ENCODE measurements at places on chromosomes 1 and 21.

GRCh38 chr1:231512147-231512698, 16.2 kb upstream of the TSNAX start:
- DNase-seq = no peak

DNA sequence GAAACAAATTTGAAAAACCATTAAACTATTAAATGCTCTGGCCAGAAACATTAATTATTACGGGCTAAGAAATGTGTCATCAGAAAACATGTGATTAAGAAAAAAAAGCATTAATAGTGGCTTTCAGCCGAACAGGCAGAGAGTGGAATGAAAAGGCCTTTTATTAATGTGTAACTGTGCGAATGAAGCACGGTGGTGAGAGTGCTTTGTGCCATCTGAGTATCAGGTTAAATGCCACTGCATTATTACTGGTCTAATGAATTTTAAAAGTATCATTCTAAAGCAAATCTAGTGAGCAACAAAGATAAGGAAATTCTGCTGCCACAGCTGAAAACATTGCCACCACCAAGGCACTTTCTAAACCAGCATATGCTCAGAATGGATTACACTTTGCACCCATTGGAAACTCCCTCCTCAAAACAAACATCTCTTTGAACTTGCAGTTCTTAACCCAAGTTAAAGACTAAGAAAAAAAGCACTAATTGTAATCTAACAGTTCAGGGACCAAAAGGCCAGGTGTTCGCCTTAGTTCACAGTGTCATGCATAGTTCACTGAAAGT, 30.0 kb upstream of the SSX2IP start:
- DNase-seq = no peak

DNA sequence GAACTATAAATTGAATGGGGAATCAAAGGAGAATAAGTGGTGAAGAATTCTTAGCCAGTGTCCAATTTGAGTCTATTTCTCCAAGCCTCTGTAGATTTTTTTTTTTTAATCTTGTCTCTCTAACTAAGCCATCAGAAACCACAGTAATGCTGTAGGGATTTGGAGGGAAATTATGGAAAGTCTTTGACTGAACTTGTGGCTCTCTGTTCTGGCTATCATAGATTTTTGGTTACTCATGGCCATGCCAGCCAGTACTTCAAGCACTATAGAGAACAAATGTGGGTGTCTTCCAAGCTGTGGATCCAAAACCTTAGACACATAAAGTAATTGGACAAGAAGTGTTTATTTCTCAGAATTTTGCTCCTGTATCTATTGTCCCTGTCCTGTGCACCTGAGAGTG, 147.9 kb downstream of the LRRC40 start:
- no peak for DNase-seq

DNA sequence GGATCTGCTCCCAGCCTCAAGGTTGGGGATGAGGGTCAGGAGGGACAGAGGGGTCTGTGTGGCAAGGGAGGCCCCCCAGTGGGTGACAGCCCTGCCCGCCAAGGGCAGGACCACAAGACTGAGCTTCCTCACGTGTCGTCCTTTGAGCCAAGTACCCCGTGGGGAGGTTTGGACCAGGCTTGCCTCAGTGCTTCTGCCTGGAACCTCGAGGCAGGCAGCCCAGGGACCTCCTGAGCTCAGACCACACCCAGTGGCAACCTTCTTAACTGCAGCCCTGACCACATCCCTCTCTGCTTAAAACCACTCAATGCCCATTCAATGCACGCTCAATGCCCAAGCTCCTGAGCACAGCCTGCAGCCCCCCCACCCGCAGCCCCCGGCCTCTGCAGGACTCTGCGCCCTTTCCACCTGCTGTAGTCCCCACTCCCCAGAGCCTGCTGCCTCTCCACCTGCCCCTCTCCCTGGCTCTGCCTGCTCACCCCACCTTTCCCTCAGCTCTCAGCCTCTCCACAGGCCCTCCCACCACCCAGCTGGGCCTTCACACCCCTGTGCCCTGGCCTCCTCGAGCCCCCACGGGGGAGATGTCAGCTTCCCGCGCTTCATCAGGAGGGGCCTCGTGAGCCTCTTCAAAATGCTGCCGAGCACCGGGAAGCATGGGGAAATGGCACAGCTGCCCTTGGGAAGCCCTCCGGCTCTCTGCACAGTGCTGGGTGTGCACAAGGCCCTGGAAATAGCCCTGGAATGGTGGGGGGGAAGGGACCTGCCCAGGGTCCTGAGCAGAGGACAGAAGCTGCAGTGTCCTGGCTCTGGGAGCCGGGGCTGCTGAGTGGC, 129.3 kb upstream of the VAMP3 start:
- DNase-seq = no peak

GRCh38 chr1:181630838-181631237, 147.5 kb downstream of the CACNA1E start:
- no peak for DNase-seq

DNA sequence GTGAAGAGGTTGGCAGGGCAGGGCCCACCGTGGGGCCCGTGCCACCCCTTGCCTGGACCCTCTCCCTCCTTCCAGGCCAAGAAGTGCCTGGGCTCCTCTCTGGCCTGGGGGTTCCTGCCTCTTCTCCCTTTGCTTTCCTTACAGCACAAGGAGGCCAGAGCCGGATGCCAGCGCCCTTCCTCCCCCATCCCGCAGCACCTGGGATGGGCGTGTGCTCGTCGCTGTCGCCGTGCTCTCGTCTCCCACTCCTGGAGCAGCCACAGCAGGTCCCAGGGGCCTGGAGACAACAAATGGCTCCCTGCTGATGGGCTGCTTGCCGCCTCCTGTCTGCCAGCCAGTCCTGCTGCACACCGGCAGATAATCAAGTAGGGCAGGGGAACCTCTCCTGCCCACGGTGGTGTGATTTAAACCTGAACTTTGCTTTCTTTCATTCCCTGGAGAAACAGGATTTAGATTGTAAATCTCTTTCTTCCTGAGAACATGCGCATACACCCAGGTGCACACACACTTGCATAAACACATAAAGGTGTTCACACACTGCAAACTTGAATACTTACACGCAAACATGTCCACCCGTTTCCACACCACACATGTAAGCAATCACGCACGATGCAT, 50.8 kb upstream of the POU3F1 start:
- DNase-seq = no peak

- DNase-seq = no peak
Observed at GRCh38 chr1:201032408-201032807, 8.9 kb upstream of the KIF21B start.

GRCh38 chr1:51955797-51956527, 34.5 kb downstream of the RAB3B start:
- no peak for DNase-seq

GRCh38 chr1:156078728-156079127, 3.5 kb downstream of the MEX3A start:
- DNase-seq = no peak

DNA sequence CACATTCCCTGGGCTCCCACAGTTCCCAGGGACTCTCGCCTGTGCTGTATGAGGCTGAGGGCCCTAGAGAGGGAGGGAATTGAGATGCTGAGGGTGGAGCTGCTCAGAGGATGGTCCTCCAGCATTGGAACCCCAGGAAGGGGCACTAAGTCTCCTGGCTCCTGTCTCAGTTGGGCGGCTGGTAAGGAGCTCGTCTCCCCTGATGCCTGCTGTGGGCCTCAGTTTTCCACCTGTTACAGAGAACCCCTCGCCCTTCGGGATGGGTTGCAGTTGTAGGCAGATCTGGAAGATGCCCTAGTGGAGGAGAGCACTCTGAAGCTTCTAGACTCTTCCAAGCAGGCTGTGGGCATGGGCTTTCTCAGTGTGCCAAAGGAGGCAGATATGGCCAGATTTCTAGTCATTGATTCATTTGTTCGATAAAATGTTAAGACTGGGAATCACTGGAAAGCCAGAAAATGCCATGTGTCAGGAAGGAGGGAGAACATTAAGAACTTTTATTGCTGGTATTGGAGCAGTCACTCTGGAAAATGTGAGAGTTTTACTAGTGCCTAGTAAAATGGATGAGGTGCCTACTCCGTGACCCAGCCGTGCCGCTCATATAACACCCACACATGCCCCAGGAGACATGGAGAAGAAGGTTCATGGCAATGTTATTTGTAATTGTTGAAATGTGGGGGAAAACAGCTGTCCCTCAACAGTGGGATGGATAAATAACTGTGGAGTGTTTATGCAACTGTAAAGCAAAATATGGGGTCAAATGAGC, 828 bp upstream of the MYBPH start:
- DNase-seq = peak; percentile 27

- no peak for DNase-seq
Observed at GRCh38 chr1:205782627-205783432, 7.5 kb upstream of the RAB29 start.

GRCh38 chr1:118012515-118013124, 83.1 kb downstream of the WDR3 start:
- no peak for DNase-seq

DNA sequence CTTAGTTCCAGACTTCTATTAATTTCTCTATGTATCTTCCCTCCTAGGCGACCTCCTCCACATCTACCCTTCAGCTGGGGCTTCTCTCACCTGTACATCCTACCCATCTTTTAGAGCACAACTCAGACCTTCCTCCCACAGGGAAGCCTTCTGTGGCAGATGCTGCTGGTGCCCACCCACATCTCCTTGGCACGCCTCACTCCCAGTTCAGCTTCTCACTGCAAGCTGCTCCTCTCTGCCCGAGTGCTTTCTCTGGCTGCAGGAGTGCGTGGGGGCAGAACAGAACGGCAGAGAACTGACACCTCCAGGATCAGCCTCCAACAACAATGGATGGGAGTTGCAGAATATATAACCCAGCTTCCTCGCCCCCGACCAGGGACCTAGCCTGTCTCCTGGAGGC, 36.5 kb downstream of the ZBTB18 start:
- no peak for DNase-seq

DNA sequence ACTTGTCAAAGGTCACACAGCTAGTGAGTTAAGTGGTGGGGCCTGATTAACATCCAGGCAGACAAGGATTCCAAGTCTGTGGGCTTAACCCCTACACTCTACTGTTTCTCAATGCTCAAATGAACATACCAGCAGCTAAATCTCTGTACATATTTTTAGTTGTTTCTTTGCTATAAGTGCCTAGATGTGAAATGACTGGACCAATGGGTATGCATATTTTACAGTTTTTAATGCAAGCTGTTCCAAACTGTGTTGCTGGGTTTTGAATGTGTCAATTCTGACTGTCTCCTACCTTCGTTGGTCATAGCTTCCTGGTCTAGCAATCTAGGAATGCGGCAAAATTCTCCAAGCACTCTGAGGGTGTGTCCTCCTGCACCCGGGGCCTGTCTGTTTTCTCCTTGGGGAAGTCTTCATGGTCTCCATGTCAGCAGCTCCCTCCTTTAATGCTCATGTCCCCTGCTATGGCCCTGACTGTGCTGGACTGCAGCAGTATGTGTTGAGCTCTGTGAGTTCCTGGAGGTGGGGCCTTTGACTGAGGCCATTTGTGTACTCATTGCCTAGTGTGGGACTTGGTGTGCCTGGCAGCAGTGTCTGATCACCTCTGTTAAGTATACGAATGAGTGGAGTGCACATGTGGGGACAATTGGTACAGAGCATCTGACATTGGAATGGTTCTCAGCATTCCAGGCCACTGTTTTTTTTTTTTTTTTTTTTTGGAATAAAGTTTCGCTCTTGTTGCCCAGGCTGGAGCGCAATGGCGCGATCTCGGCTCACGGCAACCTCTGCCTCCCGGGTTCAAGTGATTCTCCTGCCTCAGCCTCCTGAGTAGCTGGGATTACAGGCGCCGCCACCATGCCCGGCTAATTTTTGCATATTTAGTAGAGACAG, 72.9 kb upstream of the SLC2A1 start:
- no peak for DNase-seq

GRCh38 chr1:163730411-163730821, 408.7 kb downstream of the NUF2 start:
- DNase-seq = no peak

GRCh38 chr1:198968866-198969265, 330.0 kb downstream of the PTPRC start:
- no peak for DNase-seq

DNA sequence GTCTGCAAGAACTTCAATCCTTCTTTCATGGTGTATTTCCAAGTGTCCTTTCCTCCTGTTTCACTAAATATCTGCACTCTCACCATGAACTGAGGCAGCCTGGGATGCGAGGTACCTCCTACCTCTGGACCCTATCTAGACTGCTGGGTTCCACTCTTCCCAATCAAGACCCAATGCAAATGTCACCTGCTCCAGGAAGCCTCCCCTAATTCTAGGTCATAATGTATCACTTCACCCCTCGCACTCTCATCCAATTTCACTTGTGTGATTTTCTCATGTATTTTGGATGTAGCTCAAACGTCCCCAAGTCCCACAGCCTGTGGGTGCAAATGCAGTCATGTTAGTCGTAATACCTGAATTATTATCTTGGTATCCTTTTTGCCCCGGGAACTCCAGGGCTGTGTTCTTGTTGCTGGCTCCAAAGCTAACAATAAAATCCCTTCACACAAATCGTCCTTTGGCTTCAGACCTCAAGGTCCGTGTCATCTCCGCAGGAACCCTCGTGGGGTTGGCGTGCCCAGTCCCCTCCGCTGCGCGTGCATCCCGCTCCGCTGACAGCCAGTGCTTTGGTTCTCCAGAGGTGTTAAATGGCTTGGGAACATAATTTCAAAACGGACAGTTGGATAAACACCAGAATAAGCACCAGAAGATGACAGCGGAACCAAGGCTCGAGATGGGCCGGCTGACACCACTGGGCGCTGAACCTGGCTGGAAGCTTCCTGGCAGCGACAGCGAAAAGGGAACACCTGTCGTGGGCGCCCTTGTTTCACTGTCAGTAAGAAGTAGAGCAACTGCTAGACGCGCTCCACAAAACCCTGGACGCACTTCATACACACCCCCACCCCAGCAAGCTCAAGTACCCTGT, 1.0 kb upstream of the BACH1 start:
- DNase-seq = no peak

DNA sequence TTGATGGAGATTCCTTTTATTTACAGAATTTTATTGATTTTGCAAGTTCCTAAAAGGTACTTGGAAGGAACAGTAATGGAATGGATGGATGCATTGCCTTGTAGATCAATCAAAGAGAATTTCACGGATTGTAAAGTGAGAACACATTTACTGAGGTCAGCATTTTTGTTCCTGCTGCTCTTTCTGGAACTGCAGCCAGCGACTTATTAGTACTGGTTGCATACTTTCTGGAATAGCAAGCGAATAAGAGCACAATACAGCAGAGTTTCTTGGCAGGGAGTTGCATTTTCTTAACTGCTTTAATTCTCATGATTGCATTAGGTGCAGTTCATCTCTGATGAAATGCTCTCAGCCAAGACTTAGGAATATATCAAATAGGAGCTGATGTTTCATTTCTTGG, 106.1 kb upstream of the CHODL start:
- no peak for DNase-seq

DNA sequence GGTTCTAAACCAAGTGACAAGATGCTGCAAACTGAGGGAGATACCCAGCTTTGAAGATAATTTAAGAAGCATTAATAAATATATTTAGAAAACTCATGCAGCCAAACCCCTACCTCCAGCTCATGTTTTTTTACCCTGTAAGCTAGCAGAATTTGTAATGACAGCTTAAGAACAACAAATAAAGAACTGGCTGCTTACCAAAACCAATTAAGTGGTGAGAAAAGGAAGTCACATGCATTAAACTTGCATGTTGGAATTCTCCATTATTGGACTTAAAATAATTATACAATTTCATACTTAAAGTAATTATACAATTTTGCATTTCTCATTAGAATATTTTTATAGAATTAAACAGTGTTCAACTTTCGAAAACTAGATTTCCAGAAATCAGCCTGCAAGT, 75.6 kb upstream of the CNIH3 start:
- no peak for DNase-seq

- DNase-seq = no peak
Observed at GRCh38 chr1:242435200-242435599, 89.3 kb downstream of the PLD5 start.

GRCh38 chr1:37159102-37159501, 124.8 kb upstream of the GRIK3 start:
- DNase-seq = no peak

Measured in activated effector memory CD4-positive, alpha-beta T cell treated with anti-CD3 and anti-CD28 coated beads, Interleukin-2, amount 50 U/mL, for 16 hours (primary cell).